Activated CD4-positive, alpha-beta T cell treated with anti-CD3 and anti-CD28 coated beads for 36 hours (primary cell): ENCODE measurements at places on chromosomes 7 and 10.

GRCh38 chr10:69745698-69746097 is 56.0 kb upstream of the COL13A1 start:
- DNase-seq = no peak

DNA sequence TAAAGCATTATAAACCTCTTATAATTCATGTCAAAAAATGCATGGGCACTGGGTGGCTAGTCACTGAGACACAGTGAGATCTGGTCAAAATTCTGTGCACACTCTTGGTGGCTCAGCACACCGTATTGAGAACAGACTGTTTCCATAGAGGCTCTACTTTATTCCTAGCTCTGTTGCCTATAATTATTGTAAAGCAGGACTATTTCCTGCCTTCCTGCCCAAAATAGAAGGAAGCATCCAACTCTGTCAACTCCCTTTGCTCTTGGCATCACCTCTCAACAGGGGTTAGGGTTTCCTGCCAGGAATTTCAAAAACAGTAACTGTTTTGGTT is 45.1 kb downstream of the PTN start:
- DNase-seq = no peak

- no peak for DNase-seq
These were observed 73.4 kb downstream of the GOLGA7B start for GRCh38 chr10:97923057-97923456.

DNA sequence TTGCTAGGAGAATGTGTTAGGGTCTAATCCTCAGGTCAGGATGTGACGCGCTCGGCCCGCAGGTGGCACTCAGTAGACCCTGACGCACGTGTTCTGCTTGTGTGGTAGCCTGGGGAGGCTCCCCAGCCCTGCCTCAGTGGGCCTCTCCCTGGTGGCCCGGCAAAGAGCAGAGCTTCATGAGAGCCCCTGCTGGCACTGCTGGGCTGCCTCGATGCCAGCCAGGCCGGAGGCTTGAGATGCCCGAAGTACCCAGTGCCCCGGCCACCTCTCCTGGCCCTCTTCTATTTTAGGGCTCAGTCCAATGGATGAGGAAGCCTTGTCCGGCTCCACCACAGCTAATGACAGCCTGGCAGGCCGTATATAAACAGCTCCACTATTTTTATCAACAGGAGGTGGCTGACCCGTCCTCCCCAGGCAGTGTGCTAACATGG is 42.0 kb downstream of the PRF1 start:
- no peak for DNase-seq

DNA sequence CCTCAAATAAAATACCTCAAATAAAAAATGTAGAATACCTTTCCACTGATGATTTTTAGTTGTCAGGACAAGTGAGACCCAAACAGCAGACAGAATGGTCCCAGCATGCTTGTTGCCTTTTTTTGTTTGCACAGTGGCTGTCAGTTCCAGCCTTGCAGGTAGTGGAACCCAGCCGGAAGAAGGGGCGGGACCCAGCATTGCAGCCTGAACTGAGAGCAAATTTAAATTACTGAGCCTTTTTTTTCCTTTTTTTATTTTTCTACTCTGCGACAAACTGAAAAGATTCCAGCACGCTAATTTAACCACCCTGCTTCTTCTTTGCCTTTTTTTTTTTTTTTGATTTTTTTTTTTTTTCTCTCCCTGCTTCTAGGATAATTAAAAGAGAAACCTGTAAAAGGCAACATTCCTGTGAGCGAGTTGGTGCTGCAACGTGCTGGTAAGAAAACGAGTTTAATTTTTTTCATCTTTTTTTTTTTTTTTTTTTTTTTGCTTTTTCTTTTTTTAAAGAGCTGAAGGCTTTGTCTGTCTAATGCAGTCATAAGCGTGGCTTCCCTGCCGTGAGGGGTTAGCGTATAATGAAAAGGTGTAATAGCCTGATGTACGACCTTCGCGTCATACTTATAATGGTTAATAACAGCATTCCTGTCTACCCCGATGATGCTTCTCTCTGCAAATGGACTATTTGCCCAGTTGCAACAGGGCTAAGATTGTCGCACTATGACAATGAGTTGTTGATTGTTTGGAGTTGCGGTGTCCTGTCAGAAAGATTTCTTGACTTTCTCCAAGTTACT is 555.3 kb upstream of the CELF2 start:
- no peak for DNase-seq

GRCh38 chr10:67926951-67927350 is 42.5 kb downstream of the SIRT1 start:
- no peak for DNase-seq

DNA sequence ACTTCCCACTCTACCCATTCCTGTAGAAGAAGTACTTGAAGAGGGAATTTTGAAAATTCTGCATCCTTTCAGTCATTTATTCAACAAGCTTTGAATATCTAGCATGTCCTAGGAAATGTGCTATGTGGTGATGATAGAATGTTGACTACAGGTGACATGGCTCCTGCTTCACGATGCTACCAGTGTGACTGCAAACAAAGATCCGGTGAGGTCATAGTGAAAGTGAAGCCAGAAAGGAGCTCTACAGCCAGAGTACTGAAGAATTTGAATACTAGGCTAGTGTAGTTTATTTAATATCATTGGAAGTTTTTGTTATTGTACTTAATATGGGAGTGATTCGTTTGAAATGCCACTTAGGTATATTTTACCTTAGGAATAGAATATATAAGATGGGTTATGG is 348.1 kb downstream of the TFEC start:
- no peak for DNase-seq
